ENCODE measurements at places on chromosomes 3 and 15. TPM values are rescaled to one million over a fixed set of nuclear protein-coding genes. Genes with fewer than 3 reads are reported as not detected.

Gene DAZL
- total RNA-seq, result not detected

Gene ARPIN
- 12.8 TPM for total RNA-seq

Gene SPTBN5
- total RNA-seq, result 2.1 TPM

Gene XCR1
- not detected for total RNA-seq

Gene CACNA2D3
- total RNA-seq, result 0.27 TPM
